ENCODE measurements at places on chromosomes 5 and 9.

DNA sequence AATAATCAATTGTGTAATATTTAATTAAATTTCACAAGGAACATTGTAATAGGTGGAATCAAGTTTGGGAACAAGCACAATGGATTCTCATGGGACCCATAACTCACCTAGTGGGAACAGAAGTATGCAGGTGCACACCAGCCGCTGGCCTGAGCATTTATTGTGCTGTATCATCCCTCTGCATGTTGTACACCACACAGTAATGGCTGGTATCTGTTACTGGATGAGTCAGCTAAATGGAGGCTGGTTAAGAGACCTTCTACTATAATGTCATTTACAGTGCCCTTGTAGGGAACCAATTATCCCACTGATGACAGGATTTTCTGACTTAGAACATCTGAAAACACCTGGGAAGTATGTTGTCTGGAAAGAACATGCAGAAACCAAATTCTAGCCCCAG lies 3.2 kb upstream of the MAP3K1 start:
- no peak for DNase-seq

DNA sequence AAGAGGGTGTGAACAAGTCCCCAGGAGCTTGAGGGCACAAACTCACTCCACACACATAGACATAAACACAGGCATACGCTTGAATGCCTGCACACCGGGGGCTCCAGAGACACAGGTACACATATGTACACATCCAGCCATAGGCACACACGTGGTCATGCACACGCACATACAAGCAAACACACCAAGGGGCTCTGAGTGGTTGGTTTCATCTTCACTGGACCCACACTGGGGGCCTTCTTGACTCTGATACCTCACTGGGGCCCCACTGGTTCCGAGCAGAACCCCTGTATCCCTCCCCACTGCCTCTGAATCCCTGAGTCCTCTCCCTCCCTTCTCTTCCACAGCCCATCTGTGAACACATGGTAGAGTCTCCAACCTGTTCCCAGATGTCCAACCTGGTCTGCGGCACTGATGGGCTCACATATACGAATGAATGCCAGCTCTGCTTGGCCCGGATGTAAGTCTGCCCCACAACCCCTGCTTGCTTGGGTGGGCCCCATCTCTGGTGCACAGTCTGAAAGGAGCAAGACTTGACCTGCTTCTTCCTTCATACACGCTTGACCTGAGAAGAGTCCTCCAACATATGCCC lies 6.4 kb downstream of the SPINK4 start:
- DNase-seq = no peak

DNA sequence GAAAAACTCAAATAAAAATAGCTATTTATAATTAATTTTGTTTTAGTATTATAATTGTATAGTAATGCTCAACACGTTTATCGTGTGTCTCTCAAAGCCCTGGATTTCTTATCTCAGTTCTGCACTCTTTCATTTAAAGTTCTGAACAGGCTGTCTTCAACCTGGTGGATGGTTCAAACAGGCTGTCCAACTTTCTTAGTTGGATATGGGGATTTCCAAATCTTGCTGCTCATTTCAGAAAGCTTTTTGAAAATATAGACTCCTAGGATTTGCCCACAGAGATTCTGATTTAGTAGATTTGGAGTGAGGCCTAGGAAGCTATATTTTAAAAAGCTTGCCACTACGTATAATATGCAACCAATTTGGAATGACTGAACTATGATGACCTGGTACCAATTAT lies 120.3 kb downstream of the GRIA1 start:
- DNase-seq = no peak

GRCh38 chr9:21904776-21905175 lies 89.4 kb downstream of the CDKN2A start:
- no peak for DNase-seq

DNA sequence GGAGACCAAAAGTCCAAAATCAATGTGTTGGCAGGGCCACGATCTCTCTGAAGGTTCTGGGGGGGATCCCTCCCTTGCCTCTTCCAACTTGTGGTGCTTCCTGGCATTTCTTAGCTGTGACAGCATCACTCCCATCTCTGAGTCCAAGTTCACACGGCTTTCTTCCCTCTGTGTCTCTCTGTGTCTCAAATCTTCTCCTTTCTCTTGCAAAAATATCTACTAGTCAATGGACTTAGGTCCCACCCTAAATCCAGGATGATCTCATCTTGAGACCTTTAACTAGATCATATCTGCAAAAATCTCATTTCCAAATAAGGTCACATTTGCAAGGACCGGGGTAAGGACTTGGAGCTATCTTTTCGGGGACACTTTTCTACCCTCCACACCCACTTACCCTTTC lies 186.1 kb downstream of the HSD17B3 start:
- DNase-seq = no peak

DNA sequence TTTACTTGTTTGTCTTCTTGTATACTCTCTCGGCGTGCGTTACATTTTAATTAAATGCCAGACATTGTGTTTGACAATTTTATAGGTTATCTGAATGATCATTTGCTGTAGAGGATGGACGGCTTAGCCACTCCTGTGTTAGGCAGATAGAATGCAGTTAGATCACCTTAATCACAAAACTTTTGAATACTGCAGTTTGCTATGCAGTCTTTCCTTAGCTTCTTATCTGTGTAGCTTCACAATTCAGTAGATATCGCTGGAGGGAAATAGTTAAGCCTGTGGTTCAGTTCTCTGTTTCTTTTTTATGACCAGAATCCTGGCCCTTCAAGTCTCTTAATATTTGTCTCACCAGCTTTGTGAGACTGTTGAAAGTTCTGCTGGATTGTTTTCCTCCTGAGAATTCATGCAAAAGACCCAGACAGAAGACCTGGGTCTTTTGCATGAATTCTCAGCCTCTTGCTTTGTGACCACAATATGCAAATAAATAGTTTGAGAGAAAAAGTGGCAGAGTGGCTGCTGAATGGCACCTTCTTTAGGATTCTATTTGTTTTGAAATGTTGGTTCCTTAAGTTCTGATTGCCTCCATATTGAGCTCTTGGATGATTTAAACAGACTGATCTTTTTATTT lies 40.2 kb downstream of the RASA1 start:
- no peak for DNase-seq

DNA sequence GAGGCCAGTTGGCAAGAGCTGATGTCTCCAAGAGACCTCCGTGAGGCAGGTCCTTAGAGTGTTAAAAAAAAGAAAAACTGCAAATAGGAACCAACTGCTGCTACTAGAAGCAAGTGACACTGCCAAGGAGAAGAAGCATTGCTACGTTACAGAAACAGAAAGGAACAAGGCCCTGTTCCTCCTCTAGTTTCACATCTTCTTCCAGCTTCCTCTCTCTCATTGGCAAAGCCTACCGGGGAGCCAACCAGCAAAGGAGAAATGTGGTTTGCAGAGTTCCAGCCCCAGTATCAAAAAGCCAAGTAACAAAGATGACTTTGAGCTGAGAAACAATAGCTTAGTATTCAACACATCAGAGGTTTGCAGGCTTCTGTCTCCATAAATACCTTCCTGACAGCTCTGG lies 145.9 kb downstream of the PRELID2 start:
- no peak for DNase-seq

DNA sequence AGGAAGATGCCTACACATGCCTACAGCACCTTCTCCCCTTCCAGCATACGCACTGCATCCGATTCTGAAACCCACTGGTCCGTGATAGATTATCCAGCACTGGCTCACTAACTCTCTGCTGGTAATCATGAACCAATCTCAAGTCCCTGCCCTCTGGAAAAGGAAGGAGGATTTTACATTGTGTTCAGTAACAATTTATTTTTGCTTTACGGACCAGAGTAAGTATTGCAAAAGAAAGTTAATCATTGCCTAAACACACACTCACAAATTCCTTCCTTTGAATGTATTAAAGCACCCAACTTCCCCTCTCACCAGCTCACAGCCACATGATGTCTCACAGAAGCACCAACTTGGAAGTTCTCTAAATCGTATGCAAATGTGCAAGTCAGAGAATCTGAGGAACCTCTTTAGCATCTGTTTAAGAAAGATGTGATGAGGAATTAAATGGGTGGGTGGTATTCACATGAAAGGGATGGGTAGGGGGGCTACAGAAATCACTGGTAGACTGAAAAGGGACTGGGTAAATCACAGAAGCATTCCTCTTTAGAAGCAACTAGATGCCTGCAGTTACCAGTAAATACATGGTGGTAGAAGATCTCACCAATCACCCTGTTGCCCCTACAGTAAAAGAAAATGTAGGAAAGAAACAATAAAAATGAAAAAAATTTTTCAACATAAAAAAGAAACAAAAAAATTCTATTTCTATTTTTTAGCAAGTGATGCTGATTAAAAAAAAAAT lies 8.4 kb downstream of the GNAQ start:
- no peak for DNase-seq

DNA sequence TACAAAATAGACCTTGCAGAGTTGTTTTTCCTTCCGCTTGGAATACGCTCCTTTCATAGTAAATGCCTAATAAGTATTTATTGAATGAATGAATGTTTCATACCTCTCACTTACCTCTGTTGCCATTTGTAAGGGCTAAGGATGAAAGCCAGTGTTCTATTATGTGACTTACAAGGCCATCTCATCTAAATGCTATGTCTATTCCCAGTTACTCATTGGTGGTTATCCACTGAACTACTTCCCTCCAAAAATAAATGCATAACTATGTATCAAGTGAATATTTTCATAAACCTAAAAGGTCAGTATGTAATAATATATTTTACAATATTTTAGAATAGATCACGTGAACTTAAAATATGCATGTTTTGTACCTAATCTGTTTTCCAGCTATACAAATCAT lies 670.5 kb upstream of the RGMB start:
- DNase-seq = no peak

GRCh38 chr5:147349241-147349640 lies 114.4 kb downstream of the STK32A start:
- no peak for DNase-seq

DNA sequence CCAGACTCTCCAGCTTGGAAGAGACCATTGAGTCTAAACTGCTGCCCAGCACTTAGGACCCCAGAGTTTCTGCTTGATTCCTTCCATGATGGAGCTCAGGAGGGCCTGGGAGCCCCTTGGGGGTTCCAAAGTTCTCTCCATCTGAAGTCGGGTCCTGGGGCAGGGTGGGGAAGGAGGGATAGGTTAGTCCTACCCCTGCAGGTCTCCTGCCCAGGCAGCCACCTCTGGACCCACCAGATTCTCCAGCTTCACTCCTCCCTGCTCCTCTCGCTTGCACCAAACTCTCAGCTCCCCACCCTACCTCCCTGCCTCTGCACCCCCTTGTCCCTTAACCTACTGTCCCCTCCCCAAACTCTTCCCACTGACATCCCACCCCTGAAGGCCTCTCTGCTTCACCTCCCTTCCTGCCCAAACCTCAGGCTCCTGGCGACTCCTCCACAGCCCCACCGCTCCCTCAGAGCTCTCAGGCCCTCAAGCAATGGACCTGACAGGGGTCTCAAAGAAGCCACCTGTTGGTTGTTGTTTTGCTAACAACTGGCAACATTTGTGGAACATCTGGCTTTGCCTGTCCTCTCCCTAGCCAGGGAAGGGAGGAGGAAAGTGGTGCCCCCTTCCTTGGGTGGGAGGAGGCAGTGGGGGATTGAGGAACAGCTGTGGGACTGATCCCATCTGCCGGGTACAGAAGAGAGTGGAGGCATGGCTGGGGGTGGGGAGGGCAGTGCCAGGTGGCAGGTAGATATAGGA lies 137.5 kb downstream of the RGS3 start:
- DNase-seq = no peak

DNA sequence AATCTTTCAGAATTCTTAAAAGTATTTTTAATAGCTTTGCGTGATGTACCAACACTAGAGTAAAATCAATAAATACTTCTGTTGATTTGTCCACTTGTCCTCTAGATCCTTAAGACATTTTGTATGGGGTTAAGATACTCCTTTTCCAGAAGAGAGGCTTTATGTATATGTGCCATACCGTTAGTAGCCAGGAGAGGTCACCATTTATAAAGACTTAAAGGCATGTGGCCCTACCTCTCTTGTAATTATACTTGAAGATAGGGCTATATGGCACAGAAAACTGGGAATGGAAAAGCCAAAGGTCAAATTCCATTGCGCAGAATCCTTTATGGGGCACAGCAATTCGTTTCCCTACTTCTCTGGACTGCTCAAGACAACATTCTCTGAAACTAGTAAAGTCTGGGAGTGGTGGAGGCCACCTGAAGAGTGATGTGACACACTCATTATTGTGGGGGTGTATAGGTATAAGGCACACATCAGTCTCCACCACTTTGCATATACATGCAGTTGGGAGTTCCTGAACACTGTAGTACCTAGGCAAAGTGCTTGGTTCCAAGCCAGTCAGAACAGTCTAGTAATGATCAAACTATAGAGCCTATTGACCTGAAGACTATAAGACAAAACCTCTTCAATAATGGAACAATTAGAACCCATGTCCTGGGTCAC lies 140.1 kb upstream of the FBXL17 start:
- DNase-seq = no peak

DNA sequence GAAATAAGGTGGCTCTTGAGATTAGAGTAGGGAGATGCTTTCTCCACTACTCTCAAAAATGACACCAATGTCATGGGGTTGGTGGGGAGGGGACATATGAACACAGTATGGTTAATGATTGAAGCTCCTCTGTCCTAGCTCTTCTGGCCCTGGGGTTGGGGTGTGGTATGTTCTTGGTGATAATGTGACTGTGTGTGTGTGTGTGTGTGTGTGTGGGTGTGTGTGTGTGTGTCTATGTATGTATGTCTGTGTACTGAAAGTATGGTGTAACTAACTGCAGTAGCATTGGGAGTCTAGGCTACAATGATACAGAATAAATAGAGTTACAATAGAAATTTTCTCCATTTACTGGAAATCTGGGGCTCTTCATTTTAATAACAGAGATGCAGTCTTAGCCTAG lies 121.0 kb upstream of the CD180 start:
- DNase-seq = no peak

- no peak for DNase-seq
These were observed 81.1 kb downstream of the EFNA5 start for GRCh38 chr5:107589520-107590193.

- no peak for DNase-seq
These were observed 24.1 kb downstream of the ACTL7B start for GRCh38 chr9:108831496-108832178.

DNA sequence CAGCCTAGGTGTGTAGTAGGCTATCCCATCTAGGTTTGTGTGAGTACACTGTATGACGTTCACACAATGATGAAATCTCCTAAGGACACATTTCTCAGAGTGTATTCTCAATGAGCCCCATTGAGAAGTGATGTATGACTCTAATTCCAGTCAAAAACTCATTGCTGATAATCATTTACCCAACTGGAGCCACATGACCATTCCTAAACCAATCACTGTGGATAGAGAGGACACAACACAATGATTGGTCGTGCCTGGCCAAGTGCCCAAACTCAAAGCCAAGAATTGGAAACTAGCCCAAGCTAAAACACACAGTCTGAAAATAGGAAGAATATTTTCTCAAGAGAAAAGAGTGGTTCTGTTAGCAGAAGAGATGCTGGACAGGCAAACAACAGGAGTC lies 191.2 kb downstream of the ZNF462 start:
- DNase-seq = no peak
